AG08396 (cell line): ENCODE measurements at places on chromosomes 2 and 18.

DNA sequence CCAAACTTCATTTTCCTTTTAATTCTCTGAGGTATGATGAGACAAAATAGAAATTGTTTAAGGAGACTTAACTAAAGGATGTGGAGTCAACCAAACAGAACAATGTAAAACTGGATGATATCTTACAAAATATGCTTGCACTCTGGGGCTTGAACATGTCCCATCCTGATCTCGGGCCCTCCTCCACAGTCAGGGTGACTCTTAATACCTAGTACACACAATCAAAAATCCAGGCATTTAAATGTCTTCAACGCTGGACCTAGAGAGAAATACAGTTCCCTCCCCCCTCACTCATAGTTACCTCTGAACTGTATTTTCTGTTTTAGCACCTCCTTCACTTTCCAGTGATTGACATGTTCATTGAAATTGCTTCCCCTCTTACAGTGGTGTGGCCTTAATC lies 36.9 kb upstream of the SERPINB2 start:
- DNase-seq, result no peak

DNA sequence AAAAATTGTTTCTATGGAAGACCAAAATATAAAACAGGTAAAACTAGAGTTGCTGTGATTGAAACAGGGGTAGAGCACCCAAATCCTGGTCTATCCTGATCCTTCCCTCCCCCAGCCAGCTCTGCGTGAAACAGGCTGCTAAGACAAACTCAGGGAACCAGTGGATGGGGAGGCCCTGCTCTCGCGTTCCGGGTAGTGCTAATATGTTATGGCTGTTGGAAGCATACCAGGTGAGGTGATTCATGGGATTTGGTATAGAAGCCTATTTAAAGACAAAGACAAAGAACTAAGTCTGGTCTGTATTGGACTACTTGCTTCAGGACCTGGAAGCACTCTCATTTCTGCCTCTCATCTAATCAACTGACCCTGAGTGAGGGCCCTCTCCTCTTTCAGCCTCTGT lies 63.0 kb upstream of the CCBE1 start:
- DNase-seq, result no peak

- no peak for DNase-seq
Measured at GRCh38 chr2:182377467-182377866, 49.4 kb downstream of the PDE1A start.

- no peak for DNase-seq
Measured at GRCh38 chr18:45677276-45677807, 46.6 kb upstream of the SLC14A1 start.

GRCh38 chr2:156326526-156327095 lies 5.9 kb downstream of the NR4A2 start:
- no peak for DNase-seq

DNA sequence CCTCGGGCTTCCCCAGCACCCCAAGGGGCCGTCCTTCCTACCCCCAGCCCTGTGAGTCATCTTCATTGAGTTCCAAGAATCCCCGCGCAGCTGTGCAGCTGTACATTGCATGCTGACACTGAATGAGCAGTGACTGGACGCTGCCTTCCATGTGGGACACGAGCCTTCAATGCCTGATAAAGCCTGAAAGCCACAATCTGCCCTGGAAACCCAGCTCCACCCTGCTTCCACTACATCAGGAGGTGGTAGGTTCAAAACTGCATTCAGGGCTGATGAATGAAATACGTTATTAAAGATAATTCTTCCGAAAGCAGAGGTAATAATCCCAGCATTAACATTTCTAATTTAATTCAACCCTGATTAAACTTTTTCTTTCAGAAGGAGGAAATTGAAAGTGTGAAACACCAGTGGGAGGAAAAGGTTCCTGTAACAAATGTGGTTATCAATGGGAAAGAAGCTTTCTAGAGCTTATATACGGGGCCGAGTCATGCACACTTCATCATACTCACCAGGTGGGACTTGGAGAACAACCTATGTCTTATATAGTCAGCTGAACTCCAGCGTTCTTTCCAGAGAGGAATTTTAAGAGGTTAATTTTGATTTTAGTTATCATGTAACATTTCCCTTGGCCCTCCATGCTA lies 360.1 kb downstream of the LPIN1 start:
- DNase-seq, result peak; percentile 91

- DNase-seq, result peak; percentile 29
Measured at GRCh38 chr2:69945441-69945840, 16.0 kb downstream of the ASPRV1 start.

- DNase-seq, result no peak
Measured at GRCh38 chr18:20996418-20996817, 115.2 kb downstream of the ROCK1 start.

DNA sequence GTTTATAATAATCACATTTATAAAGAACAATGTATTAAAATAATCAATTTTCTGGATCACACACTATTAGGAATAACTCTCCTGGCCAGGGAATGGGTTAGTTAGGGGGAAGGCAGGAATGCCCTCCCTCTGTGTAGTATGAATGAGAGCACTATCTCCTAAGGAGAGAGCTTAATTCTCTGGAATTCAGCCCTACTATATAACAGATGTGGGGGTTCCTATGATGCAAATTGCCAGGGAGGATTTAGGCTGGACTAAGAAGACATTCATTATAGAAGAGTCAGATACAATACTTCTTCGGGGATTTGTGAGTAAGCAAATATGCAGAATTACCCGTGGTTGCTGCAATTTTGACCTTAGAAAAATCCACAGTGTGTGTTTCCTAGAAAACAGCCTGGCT lies 250.1 kb upstream of the VRK2 start:
- no peak for DNase-seq

GRCh38 chr2:18925296-18925695 lies 335.9 kb upstream of the NT5C1B start:
- DNase-seq, result peak; percentile 60

- no peak for DNase-seq
Measured at GRCh38 chr2:5173876-5174535, 518.2 kb upstream of the SOX11 start.

DNA sequence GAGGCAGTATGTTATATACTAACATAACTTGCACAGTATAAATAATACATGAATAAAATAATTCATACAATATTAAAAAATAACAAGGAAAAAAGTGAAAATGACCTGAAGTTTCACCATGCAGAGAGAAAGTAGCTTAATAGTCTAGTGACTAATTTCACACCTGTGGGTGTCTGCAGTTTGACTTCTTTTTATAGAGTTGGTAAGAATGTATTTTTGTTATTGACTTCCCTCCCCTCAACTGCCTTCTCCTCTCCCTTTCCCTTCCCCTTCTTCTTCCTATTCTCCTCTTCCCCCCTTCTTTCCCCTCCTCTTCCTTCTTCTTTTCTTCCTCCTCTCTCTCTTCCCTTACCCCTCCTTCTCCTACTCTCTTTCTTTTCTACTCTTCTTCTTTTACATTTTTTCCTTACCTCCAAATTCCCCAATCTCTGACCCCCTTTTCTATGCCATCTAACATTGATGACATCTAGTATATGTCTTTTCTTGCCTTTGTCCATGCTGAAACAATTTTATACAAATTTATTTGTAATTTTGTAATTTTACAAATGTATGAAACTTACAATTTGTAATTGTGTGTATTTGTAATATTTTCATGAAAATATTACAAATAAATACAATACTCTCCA lies 3.1 kb downstream of the DNAH6 start:
- DNase-seq, result no peak

DNA sequence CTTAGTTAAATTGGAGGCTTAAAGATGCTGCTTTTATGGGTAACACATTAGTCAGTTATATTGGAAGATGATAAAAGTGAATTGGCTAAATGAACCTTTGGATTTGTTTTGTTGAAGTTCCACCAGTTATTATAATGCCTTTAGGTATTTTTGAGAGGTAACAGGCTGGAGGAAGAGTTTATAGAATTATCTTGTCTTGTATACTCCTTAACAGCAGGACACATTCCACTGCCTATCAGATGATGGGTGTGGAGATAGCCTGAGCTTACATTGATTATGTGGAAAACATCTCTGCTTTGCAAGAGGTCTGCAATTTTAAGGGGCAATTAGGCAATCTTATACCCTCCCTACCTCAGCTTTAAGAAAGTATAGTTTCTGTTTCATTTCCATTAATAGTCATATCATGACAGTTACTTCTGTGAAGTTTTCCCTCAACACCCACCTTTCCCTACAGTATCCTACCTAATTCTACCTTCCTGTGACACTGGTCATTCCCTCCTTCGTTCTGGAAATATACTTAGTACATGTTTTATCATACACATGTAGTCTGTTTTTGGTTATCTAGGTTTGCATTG lies 403.7 kb upstream of the SPRED2 start:
- DNase-seq, result no peak

DNA sequence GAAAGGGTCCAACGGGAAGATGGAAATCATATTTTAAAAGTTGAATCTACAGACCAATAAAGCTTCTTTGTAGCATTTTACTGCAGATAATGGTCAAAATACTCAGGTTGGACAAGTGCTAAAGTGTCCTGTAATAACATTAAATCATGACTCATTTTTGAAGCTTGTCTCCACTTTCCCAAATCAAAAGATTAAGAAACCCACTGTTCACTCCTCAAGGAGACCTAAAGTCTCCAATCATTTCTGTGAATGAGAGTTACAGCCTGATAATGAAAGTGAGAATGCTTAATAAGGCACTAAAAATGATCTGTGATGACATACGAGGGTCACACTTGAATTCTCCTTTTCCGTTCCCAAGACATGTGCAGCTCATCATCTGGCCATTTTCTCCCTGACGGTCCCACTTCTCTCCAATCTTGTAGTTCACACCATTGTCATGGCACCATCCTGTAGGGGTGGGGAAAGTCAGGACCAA lies 53.4 kb downstream of the ATIC start:
- DNase-seq, result no peak

DNA sequence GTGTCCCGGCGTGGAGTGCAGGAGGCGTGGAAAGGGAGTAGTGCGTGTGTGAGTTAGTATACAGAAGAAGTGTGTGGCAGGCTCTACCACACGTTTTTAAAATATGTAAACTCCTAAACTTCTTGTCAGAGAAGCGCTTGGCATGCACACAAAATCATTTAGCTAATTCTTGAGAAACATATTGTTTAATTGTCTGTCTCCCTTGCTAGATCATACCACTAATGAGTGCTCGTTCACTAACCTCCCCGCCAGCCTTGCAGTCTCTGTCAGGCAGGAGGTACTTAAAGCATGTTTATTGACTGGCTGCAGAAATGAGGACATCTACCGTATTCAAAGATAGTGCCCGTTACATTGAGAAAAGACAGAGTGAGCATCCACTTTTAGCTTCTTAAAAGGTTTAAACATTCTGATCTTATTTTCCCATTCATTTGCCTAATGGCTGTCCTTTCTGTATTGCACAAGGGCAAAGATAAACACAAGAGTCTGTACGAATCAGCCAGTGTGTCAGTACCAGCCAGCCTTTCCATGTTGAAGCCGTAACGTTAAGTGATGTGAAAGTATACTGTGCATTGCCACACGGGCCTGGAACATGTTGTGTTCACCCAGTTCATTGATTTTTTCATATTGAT lies 41.4 kb downstream of the TRAPPC12 start:
- DNase-seq, result peak; percentile 26

DNA sequence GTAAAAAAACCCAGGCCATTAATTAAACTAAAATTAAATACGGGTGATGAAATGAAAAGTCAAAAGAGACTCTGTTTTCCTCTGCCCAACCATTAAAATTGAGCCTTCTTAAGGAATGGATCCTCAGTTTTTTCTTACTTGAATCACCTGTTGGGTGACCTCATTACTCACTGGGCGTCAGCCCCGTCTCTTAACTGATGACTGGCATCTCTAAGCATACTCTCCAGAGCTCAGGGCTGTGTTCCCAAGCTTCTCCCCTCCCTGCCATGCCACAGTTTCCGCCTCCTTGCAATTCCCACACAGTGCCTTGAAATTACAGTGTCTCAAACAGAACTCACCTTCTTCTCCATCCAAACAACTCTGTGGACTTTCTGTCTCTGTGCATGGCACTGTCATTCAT lies 421.1 kb upstream of the CELF4 start:
- no peak for DNase-seq

GRCh38 chr2:2960441-2961133 lies 417.0 kb downstream of the EIPR1 start:
- no peak for DNase-seq

DNA sequence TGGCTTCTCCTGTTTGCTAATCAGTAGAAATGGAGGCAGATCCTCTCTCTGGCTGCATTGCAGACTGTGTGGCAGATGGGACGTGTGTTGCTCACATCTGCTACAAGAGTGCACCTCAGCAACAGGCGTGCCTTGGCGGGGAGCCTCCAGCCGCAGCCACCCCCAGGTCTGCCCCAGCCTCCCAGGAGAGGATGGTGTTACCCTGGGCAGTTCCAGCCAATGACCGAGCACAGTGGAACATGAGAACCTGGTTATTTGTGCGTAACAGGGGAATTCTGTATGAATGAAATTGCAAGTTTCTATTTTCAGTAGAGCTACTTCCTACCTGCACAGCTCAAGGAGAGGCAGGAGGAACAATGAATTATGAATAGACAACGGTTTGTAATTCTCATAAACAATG lies 130.6 kb upstream of the CBLN2 start:
- no peak for DNase-seq

- DNase-seq, result no peak
Measured at GRCh38 chr2:97785818-97786217, 72.4 kb downstream of the ZAP70 start.

- no peak for DNase-seq
Measured at GRCh38 chr2:60556175-60556574, 2.7 kb upstream of the BCL11A start.

- no peak for DNase-seq
Measured at GRCh38 chr2:127079358-127079920, 27.5 kb downstream of the BIN1 start.

GRCh38 chr18:45197526-45197970 lies 417.7 kb upstream of the SLC14A2 start:
- DNase-seq, result no peak

DNA sequence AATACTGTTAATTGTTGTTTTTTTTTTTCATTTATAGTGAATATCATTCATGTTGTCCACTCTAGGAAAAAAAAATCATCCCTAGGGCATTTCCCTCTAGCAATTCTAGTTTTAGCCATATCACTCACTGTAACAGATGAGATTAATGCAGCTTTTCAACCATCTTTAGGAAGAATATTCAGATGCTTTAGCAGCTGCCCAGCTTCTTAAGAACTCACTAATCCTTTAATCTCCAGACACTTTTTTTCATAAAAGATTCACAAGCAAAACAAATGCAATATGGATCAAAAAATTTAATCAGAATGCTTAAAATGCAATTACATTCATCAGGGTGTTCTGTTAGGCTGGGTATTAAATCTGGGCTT lies 692.6 kb downstream of the ERBB4 start:
- DNase-seq, result no peak

- DNase-seq, result no peak
Measured at GRCh38 chr2:232519581-232520438, at the start of gene PRSS56. TSS of gene PRSS56 (plus strand) at chr2:232520388. CDS start at chr2:232520599, 211 bp downstream.

- no peak for DNase-seq
Measured at GRCh38 chr2:167103028-167103756, 214.9 kb downstream of the XIRP2 start.

- DNase-seq, result no peak
Measured at GRCh38 chr2:205321231-205321630, 361.1 kb upstream of the NRP2 start.

DNA sequence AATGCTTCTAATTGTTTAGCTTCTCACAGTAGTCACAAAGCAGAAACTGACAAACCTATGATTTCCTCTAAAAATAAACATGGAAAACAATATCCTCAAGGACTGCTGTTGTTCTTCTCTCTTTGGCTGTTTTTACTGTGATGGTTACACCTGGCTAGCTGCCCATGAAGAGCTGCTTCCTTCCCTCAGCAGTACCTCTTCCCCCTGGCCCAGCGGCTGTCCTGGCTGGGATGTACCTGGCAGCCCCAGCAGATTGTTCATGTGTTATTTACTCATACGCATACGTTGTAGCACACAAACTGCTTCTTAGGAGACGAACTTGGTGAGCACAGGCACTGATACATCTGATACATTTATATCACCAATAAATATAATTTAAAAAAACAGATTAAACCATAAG lies 27.4 kb downstream of the NEMP2 start:
- no peak for DNase-seq
